GM23338 (cell line): ENCODE measurements at places on chromosomes 12 and 14. TPM values are rescaled to one million over a fixed set of nuclear protein-coding genes. Genes with fewer than 3 reads are reported as not detected.

DNA sequence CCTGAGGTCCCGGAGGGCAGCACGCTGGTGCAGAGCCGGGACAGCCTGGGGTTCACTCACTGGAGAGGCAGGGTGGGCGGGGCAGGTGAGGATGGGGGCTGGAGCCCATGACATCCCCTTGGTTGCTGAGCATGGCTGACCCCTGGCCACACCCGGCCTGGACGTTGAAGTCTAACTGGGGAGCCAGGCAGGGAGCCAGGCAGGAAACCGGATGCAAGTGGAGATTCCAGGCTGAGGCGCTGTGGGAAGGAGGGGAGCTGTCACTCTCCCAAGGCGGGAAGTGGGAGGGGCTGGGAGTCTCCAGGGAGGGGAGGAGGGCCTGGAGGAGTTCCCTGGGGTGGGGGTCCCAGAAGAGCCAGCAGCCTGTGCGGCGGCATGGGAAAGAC lies 7.7 kb upstream of the INF2 start:
- H3K4me1 ChIP-seq: peaks cover 52% of the 10 kb centered on the region
- peak overlapping the region; percentile 48 for H3K4me3 ChIP-seq
- DNase-seq: peak; percentile 94
- peak overlapping the region; percentile 99 for H3K27ac ChIP-seq

DNA sequence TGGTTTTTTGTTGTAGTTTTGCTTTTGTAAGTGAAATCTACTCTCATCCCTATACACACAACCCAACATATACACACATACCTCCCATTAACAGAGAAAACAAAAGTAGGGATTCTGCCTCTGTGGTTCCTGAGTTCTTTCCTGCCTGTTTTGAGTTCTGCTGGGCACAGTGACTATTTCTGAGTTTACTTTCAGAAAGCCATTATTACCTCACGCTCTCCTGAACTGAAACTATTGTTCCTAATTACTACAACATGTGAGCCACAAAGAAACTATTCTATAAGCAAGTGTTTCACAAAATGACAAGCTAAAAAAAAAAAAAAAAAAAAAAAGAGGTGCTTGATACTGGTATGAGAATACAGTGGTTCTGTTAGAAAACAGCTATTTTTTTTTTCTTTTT lies 110.9 kb downstream of the ALG10B start:
- no peaks in the 10 kb centered on the region for H3K36me3 ChIP-seq
- no peak overlapping the region for H3K4me3 ChIP-seq
- no peaks in the 10 kb centered on the region; the same call in 1 of the 2 replicates for H3K4me1 ChIP-seq
- no peaks in the 10 kb centered on the region for H3K27me3 ChIP-seq
- H3K27ac ChIP-seq: no peak overlapping the region
- no peak for DNase-seq

DNA sequence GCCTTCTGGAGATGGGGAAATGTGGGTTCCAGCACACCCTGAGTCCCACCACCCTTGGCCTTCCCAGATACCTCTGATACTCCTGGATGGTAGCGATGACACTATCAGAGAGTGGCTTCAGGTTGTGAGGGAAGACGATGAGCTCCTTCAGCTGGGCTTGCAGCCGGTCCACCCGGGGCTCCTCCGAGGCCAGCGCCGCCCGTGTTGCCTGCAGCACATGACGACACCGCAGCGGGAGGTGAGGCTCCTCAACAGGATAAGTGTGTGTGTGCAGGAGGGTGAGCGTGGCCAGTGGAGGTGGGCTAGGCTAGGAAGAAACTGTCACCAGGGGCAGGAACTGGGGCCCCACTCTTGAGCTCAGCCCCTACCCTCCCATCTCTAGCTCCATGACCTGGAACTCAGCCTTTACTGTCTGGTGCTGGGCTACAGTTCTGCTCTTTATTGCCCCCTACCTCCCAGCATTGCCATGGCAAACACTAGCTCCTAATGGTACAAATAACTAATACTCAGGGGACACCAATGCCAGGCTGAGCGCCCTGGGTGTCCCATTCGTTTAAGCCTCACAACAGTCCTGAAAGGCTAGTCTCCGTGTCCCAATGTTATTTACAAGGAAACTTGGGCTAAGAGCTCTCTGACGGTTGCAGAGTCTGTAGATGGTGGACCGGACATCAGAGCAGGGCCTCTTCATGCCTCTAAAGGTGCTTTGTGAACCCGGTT lies 64.1 kb downstream of the SYNE3 start:
- H3K27me3 ChIP-seq: no peaks in the 10 kb centered on the region
- DNase-seq: peak; percentile 65
- no peak overlapping the region for H3K4me3 ChIP-seq
- no peaks in the 10 kb centered on the region for H3K36me3 ChIP-seq
- no peak overlapping the region for H3K27ac ChIP-seq

SIRT4 gene
- total RNA-seq: 0.78 and 2.0 TPM in 2 replicates

CDK2 gene
- 27.7 and 31.0 TPM in 2 replicates for total RNA-seq

DNA sequence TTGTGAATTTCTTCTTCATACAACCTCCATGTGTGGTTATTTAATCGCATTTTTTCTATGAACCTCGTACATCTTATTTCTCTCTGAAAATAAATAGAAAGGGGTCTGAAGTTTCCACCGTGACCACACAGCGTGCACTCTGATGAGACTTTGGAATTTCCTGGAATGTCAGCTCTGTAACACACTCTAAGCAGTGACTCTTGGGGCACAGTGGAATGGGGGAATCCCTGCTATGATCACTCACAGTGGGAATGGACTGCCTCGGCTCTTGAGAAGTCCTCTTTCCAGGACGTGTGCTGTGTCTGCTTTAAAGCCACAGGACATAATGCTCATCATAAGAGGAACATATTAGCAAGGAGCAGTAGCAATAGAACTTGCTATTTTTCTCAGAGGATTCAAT lies 416.2 kb downstream of the EGLN3 start:
- H3K27me3 ChIP-seq: no peaks in the 10 kb centered on the region
- H3K4me3 ChIP-seq: no peak overlapping the region
- no peaks in the 10 kb centered on the region for H3K36me3 ChIP-seq
- no peak for DNase-seq

OTOGL gene
- total RNA-seq: 0.35 and 0.66 TPM in 2 replicates

DNA sequence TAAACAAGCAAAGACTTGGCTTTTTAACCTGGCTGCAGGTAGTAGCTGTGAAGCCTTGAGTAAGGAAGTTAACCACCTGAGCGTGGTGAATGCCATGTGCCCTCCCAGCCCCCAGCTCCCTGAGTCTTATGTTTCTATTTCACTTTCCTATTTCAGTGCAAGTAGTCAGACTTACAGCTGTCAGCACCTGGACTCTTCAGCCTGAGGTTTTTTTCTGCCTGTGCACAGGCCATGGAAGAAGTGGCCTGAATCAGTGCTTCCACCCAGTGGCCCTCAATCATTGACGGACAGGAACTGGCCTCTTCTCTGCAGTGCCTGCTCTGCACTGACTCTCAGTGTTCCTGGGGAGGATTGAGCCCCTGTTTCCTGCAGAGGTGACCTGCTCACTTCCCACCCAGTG lies 796.4 kb downstream of the MED13L start:
- H3K4me3 ChIP-seq: no peak overlapping the region
- no peak overlapping the region for H3K27ac ChIP-seq
- H3K36me3 ChIP-seq: peaks cover 5% of the 10 kb centered on the region; the same call in 1 of the 2 replicates
- DNase-seq: no peak

RDH16 gene
- 0.62 and 0.66 TPM in 2 replicates for total RNA-seq

PRKAG1 gene
- total RNA-seq: 27.2 and 35.4 TPM in 2 replicates

ANO2 gene
- total RNA-seq: 3.3 and 4.6 TPM in 2 replicates

GRCh38 chr14:90406384-90406798 lies 9.6 kb downstream of the CALM1 start:
- peak overlapping the region; percentile 63; the same call in 1 of the 2 replicates for H3K27ac ChIP-seq
- peaks cover 16% of the 10 kb centered on the region for H3K4me1 ChIP-seq
- no peaks in the 10 kb centered on the region for H3K27me3 ChIP-seq
- DNase-seq: no peak

KSR2 gene
- 2.2 and 2.7 TPM in 2 replicates for total RNA-seq

- DNase-seq: peak; percentile 68
- no peaks in the 10 kb centered on the region for H3K27me3 ChIP-seq
- H3K27ac ChIP-seq: no peak overlapping the region
These were observed 731.9 kb downstream of the NRXN3 start for GRCh38 chr14:78902010-78902623.

DNA sequence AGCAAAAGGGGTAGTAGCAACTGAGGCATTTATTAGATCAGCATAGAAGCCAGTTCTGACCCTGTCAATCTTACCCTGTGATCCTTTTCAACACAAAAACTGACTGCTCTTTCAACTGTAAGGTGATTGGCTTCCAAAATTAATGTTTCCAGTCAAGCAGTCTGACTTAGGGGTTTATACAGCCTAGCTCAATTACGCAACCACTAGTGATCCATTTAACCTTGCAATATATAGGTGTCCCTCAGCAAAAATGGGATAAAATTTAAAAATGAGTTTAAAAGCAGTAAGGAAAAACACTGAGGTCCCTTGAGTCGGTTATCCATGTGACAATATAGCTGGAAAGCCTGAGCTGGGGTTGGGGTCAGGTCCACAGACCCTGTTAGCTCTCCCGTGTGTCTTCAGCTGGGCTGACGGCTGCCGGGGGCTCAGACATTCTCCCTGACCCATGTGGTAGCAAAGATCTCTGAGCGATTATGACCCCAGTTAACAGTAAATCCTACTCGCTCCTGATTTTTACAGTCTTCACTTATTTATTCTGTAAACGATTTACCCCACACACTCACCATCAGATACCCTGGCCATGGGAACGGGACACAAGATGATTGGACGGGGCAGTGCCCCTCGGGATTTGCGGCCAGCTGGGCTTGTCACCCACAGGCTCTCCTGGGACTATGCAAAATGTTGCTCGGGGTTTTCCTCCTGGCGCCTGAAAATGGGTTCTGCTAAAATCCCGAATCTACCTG lies 16.6 kb downstream of the ADGRD1 start:
- H3K4me3 ChIP-seq: no peak overlapping the region
- DNase-seq: no peak
- H3K4me1 ChIP-seq: no peaks in the 10 kb centered on the region
- no peaks in the 10 kb centered on the region; the same call in 1 of the 2 replicates for H3K36me3 ChIP-seq
- H3K27ac ChIP-seq: no peak overlapping the region

DNA sequence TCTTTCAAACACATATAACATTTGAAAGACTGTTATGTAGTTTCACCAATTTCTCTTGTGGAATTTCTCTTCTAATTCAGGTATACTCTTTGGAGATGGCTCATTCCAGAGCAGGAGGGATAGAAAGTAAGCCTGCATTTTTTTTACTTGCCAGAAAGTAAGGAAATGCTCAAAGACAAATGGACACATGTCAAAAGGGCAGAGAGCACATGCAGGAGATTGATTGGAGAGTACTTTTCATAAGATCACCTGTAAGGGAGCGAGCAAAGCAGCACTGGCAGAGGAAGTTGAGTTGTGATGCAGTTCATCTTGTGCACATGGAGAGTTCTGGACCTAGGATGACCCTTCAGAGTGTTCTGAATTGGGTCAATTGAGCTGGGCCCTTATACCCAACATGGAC lies 51.4 kb upstream of the FBXO33 start:
- no peak overlapping the region for H3K4me3 ChIP-seq
- no peaks in the 10 kb centered on the region for H3K4me1 ChIP-seq
- H3K36me3 ChIP-seq: no peaks in the 10 kb centered on the region

DNA sequence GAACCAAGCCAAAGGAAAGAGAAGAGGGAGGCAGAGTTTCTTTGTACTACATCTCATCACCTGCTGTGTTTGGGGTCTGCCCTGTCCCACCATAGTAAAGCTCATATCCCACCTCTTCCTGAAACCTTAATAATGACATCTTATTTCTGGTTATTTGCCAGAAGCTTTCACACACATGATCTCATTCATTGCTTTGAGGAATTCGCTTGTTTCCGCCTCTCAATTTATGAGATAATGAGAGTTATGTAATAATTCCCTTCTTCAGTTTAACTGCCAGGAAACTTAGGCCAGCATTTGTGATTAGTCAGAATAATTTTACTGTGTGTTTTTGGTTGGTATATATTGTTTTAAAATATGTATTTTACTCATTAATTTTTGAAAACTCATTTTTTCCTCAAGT lies 205.2 kb downstream of the CACNA1C start:
- H3K4me3 ChIP-seq: no peak overlapping the region
- H3K27ac ChIP-seq: no peak overlapping the region
- no peaks in the 10 kb centered on the region for H3K36me3 ChIP-seq
- no peaks in the 10 kb centered on the region for H3K27me3 ChIP-seq
- DNase-seq: no peak
- no peaks in the 10 kb centered on the region for H3K4me1 ChIP-seq

- H3K27ac ChIP-seq: no peak overlapping the region
- peaks cover 10% of the 10 kb centered on the region for H3K4me1 ChIP-seq
- no peak overlapping the region for H3K4me3 ChIP-seq
- DNase-seq: no peak
These were observed 120.1 kb upstream of the NPAS3 start for GRCh38 chr14:32818581-32818980.

SCN8A gene
- 10.0 and 23.9 TPM in 2 replicates for total RNA-seq

GRCh38 chr12:108884116-108885012 lies 4.5 kb downstream of the DAO start:
- no peaks in the 10 kb centered on the region for H3K36me3 ChIP-seq
- peak; percentile 82 for DNase-seq
- no peak overlapping the region for H3K4me3 ChIP-seq
- H3K27me3 ChIP-seq: no peaks in the 10 kb centered on the region
- H3K27ac ChIP-seq: no peak overlapping the region
- H3K4me1 ChIP-seq: no peaks in the 10 kb centered on the region; the same call in 1 of the 2 replicates

DNA sequence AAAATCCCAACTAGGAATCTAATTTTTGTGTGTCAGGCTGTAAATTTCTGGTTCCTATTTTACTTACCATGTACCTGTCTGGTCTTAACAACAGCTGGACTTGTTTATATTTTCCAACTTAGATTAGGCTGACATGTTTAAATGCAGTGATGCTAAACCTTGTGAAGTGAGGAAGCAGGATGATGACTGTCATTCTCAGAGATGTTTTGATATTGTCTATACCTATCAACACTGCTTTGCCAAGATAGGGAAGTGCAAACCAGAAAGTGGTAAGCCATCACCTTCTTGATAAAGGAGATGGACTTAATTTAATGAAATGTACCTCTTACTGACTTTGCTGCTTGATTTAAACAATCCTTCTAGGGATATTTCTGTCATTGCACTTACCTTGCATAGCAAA lies 2.1 kb downstream of the BICD1 start:
- H3K36me3 ChIP-seq: no peaks in the 10 kb centered on the region
- peaks cover 51% of the 10 kb centered on the region for H3K4me1 ChIP-seq
- H3K27ac ChIP-seq: no peak overlapping the region
- no peaks in the 10 kb centered on the region for H3K27me3 ChIP-seq
- H3K4me3 ChIP-seq: peak overlapping the region; percentile 95
- no peak for DNase-seq

DNA sequence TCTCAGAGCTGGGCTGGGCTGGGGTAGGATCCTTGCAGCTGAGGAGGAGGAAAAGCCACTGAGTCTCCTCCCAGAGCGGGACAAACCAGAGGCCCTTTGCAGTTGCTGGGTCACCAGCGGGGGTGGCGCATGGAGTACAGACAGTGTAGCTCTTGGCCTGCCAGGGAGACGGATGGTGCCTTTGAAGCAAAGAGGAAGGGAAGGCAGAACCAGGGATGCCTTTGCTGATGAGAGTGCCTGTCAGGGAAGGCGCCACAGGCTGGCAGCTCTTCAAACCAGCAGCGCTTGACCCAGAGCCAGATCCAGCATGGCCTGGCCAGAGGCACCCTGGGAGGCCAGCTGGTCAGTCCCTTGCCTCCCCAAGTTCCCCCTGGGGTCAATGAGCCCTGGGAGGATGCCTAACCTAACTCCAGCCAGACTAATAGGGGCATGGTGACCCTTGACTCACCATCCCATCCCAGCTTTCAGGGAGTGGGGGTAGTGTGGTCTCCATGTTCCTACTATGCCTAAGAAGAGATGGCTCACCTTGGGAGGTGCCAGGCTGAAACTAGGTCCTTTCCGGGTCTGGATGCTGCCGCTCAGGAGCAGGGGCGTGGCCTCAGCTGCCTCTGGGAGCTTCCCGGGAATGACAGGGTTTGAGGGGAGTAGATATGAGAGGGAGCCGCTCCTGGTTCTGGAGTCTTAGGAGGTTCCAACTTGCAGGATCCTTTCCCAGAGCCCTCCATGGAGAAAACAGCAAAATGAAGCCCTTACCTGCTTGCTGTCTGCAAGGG lies 19.8 kb downstream of the VASH1 start:
- no peaks in the 10 kb centered on the region for H3K27me3 ChIP-seq
- H3K4me1 ChIP-seq: no peaks in the 10 kb centered on the region
- no peak for DNase-seq
- H3K4me3 ChIP-seq: no peak overlapping the region
- peaks cover 4% of the 10 kb centered on the region; the same call in 1 of the 2 replicates for H3K36me3 ChIP-seq
